ENCODE measurements at places on chromosomes 16 and 17.
A peak's percentile ranks its signal among the peaks of the same experiment; 100 is the strongest.

GRCh38 chr17:4789701-4789950 lies 862 bp downstream of the GLTPD2 start:
- DNase-seq = no peak

- DNase-seq = no peak
Observed at GRCh38 chr16:14289692-14290340, 218.7 kb downstream of the MRTFB start.

- DNase-seq = no peak
Observed at GRCh38 chr17:40416671-40417070, 1.0 kb downstream of the TOP2A start.

DNA sequence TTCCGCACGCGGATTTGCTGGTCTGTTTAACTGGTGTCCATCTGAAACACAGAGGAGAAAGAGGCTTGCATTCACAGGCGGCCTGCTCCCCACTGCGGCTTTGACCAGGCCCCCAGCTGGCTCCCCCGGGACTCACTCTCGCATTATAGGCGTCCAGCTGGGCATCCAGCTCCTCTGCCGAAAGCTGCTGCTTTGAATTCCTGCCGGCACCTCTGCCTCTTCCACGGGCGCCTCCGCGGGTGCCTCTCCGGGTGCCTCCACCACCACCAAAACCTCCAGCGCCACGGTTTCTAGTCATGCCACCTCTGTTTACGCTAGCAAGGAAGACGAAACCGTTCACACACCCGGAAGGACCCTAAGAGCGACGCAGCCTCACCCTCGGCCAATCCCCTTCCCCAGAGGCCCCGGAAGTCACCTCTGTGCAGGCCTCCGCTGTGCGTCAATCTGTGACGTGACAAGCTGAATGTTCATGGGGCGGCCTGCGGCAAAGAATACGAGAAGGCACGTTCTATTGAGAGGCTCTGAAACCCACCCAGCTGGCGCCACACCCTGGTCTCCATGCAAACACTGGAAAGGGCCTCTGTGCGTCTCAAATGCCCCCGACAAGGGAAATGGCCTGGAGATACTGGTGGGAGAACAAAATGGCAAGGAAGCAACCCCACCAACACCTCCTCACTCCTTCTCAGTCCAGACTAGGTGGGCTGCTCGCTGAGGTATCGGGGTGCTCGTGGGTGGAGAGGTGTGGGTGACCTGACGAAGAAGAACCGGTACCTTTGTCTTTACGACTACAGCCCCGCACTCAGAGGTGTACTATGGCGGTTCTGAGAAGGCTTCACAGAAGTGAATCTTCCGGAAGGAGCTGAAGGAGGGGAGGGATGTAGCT lies 3.0 kb downstream of the ALYREF start:
- DNase-seq = no peak

DNA sequence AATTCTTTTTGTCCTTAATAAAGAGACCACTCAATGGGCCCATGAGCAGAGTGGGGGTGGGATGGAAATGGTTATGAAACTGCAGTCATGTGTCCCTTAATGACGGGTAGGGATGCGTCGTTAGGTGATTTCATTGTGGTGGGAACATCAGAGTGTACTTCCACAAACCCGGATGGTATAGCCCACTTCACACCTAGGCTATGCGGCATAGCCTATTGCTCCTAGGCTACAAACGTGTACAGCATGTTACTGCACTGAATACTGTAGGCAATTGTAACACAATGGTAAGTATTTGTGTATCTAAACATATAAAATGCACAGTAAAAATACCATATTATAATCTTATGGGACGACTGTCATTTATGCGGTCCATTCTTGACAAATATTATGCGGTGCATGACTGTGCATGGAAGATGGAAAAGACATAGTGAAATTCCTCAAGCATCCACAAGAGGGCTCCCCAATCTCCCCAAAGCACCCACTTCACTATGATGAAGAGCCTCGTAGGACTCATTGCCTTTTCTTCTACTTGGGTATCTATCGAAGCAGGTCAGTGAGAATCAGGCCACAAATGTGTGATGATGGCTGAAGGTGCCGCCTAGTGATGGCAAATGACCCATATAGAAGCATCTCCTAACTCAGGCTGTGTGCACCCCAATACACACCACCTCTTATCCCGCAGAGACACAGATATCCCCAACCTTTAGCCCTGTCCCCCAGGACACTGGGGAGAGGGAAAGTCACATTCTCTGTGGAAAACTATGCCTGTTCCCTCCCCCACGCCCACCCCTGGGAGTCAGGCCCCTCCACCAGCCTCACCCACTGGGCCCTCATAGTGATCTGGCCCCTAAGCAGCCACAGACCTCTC lies 43.5 kb downstream of the TBX21 start:
- DNase-seq = no peak

- no peak for DNase-seq
Observed at GRCh38 chr17:76599694-76600460, 14.2 kb upstream of the ST6GALNAC2 start.

DNA sequence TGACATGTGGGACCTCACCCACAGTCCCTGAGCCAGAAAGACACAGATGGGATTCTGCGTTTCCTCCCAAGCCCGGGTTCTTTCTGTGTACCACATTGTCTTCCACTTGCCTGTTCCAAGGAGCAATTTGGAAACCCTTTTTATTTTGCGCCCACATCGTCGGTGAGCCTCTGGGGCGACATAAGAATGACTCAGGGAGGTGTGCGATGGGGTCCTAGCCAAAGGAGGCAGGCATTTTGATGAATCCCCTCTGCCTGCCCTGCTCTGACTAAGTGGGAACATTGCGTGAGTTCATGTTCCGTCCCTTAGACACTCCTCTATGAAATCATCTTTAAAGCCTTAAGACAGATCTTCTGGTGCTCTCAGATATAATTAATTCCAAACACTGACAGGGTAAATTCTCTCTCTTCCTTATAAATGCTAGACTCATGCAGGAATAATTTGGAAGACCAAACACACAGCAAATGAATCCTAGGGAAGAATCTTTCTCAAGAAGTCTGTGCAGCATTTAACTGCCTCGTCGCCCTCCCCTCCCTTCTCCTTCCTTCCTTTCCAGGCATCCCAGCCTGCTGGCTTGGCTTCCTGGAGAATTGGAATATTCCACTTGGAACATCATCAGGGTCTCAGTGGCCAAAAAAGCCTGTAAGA lies 52.7 kb upstream of the FOXF1 start:
- DNase-seq = no peak

DNA sequence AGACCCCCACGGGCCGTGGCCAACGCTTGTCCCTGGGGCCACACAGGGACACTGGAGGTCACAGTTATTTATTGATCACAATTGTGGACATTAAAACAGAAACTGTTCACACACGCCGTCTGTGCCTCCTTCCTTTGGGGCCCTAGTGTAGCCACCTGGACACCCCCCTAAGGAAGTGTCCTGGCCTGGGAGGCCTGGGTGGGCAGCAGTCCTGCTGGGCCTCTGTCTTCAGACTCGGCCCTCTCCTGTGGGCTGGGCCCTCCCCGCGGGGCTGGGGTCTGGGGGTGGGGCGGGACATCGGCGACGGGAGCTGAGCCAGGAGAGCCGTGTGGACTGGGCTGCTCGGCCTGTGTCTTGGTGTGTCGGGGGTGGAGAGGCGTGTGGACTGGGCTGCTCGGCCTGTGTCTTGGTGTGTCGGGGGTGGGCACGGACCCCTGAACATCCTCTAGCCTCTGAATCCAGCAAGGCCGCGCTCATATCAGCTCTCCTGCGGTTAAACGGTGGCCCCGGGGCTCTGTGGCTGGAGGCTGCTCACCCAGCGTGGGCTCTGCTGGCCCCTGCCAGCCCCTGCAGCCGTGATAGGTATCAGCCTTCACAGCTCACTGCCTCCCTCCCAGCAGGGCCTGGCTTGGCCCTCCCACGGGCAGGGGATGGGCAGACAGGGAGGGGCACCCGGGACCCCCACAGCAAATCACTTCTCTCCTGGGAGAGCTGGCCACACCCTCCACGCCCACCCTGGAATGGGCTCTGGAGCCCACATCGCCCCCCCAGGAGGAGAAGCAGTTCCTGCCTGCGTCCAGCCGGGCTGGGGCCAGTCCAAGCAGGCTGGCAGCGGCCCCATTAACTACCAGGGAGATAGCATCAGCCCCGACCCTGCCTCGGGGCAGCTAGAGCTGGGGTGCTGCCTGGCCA lies 1.1 kb upstream of the NHLRC4 start:
- no peak for DNase-seq

DNA sequence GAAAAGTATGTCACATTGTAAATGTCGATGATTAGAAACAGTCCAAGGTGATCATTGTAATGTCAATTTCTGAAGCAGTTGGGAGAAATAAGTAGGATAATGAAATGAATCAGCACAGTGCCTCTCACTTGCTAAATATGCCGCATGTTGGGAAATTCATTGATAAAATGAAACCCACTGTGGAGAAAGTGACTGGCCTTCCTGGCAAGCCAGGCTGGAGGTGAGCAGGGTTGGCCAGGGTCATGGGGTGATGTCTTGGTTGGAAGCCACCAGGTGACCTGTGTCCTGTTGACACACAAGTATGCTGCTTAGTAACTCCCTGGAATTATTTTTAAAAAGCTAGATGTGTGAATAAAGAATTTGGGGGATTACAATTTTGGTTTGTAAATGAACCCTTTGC lies 14.9 kb upstream of the WNT9B start:
- no peak for DNase-seq

GRCh38 chr16:1959269-1960039 lies at the start of gene NDUFB10:
TSS of gene NDUFB10 (plus strand) at chr16:1959538. CDS start at chr16:1959625, 87 bp downstream.
- DNase-seq = peak; percentile 83

GRCh38 chr17:27954548-27955495 lies 61.7 kb upstream of the LYRM9 start:
- DNase-seq = no peak

DNA sequence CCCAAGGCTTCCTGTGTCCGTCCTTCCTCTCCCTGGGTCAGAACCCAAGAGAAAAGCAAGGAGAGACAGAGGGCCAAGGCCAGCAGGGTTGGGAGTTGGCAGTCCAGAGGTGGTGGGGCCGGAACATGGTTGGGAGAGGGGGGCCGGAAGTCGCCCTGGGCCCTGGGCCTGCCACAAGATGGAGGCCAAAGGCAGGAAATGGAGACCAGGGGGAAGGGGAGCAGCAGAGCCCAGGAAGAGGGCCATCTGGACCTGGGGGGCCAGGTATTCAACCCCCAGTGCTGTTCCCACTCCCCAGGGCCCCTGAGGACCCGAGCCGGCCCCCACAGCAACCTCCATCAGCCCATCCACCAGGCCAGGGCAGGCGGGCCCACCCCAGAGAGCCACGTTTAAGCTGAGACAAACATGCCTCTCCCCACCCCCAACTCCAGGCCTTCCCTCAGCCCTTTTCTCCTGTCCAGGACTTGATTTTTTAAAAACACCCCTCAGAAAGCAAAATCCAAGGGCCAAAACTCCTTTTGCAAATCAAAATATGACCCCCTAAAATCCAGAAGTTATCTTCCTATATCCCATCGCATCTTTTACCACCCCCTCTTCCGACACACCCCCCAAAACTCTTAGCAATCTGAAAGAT lies 4.4 kb upstream of the BCL6B start:
- peak; percentile 14 for DNase-seq

DNA sequence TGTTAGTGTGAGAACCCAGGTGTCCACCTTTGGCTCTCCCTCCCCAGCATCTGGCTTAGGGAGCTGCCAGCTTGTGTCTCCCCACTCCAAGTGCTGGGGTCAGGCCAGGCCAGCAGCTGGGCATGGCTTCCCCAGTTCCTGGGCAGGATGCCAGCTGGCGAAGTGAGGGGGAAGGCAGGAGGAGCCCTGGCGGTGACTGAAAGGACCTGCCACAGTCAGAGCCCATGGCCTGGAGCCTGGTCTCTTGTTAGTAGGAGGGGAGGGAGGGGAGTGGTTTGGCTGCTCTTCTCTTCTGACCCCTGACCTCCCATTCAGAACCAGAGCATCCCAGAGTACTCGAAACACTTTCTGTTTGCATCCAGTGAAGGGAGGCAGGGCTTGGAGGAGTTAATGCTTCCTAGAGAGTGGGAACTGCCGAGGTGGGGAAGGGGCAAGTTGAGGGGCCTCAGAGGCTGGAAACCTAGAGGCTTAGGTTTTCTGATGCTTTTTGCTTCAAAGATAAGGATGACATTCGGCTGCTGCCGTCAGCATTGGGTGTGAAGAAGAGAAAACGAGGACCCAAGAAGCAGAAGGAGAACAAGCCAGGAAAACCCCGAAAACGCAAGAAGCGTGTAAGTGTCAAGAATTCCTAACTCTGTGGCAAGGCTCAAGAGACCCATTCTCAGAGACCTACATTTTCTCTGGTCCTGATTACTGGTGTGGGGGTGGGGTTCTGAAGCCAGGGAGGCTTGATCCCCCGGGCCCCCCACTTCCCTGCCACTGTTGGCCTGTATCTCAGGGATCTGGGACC lies 772 bp downstream of the CHD3 start:
- DNase-seq = peak; percentile 93

- no peak for DNase-seq
Observed at GRCh38 chr17:15514469-15514868, 47.0 kb upstream of the CDRT4 start.
